AML-193 (cell line): ENCODE measurements at places on chromosomes 13 and 19.

DNA sequence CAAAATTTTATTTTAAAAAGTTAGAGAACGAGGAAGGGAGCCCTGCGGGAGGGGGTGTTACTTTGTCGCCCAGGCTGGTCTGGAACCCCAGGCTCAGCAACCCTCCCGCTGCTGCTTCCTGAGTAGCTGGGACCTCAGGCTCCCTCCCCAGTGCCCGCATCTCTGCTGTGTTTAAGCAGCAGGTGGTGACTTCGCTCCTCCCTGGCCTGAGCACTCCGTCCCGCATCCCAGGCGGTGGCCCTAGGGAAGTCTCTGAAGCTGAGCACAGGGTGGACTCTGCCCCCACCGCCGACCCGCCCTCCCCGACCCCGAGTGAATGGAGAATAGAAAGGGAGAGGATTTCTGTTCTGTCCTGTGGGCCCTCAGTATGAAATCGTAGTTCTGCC lies 30.5 kb downstream of the ZNF701 start:
- DNase-seq: peak; percentile 36

GRCh38 chr13:109779074-109779473 lies 7.3 kb downstream of the IRS2 start:
- peak; percentile 52 for DNase-seq

DNA sequence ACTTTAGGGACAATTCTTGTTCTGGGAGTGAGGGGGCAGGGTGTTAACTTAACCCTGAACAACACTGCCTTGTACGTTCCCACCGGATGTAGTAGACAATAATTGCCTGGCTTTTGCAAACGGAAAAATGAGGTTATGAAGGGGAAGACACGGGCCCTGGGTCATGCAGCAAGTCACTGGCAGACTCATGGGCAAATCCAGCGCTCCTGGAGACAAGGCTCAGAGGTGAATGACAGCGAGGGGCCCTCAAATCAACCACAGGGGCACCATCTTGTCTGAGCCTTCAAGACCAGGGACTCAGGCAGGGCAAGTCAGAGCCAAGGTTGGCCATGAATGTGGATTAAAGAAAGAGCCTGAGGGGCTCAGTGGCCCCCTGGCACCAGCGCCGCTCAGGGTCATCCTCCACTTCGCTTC lies 2.8 kb downstream of the RASA3 start:
- no peak for DNase-seq

DNA sequence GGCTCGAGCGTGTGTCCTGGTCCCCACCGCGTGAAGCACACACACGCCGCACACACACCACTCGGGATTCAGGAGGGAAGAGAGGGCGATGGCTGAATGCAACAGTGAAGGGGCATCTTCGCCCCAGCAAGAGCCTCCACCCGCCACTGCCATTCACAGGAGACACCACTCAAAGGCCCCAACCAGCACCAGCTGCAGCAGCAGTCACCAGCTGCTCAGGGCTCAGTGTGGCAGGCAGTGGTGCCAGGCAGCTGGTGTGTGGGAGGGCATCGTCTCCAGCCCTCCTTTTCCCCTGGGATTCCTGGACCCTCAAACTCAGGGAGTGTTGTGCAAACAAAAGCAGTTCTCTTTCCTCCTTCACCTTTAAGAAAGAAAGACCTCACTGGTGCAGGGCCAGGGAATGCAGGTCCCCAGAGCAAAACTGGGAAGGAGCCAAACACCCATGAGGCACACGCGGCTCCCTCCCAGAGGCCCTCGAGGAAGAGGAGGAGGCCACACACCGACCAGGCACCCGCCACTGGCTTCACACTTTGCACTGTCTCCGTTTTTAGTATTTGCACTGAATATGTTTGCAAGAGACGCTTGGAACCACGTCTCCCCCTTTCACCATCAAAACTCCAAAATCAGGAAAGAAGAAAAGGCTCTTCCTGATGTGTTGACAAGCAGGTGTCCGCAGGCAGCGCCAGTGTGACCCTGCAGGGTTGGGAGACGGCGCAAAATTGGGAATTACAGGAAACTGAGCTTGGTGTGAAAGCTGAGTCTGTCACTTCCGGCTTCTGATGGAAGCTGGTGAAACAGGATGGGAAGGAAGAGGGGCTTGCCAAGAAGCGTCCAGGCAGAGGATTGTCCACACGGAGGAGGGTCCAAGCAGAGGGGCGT lies 26.4 kb upstream of the F7 start:
- DNase-seq: no peak

DNA sequence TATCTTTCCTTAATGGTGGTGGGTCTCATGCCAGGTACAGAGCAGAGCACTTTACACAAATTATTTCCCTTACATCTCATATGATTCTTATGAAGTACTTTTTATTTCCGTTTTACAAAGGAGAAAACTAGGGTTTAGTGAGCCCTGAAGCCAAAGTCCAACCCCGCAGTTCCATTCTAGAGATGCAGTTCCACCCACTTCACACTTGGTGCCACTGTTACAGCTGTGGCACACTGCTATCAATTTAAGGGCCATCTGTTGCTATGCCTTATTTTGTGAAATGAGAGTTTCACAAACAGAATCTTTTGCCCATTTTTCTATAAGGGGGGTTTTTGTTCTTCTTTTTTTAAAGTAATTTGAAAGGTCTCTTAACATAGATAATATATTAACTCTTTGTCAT lies 12.9 kb downstream of the MIPEP start:
- peak; percentile 45 for DNase-seq

- no peak for DNase-seq
Observed at GRCh38 chr19:12952488-12953137, 4.4 kb downstream of the GADD45GIP1 start.

DNA sequence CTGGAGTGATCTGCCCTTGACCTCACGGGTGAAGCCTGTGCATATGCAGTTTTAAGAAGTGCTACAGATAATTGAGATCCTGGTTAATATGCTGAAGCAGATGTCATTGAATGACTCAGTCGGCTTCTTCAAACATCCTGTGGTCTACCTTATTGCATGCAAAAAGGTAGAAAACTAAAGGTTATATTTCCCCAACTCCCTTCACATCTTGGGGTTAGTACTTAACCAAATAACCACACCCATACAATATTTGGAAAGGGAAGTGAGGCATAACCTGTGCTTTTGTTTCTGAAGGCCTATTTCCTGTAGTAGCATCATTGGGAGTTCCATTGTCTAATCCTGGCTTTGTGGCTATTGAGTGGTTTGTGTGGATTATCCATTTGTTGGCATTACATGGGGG lies 58.3 kb downstream of the RAP2A start:
- no peak for DNase-seq

DNA sequence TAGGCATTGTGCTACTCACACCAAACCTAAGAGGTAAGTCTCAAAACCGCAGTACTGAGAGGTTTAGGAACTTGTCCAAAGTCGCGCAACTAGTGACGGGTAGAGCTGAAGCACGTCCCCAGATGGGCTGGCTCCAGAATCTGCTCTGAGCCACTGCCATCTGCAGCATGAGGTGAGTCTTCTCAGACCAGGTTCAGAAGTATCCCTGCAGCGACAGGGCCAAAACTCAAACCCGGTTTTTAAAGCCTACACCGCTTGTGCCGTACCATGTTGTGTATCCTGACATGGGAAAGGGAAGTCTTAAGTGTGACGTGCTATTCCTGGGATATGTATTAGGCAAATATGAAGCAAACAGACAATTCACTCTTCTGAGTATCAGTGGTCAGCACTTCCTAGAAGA lies 45.1 kb downstream of the ATP7B start:
- DNase-seq: no peak

DNA sequence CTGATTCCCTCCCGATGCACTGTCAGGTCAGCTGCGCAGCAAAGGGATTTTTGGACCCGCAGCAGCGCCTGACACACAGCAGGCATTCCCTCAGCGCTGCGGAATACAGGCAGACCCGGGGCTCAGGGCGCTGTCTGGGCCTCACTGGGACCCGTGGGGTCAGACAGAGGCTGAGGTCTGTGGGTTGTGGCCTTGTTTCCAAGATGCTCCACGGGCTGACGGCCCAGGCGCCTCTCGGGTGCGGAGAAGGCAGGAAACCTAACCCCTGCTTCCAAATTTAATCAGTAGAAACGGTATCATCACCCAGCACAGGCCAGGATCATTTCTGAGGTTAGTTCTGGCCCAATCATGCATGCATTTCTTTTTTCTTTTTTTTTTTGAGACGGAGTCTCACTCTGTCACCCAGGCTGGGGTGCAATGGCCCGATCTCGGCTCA lies 686 bp upstream of the RNF126 start:
- DNase-seq: no peak

- no peak for DNase-seq
Observed at GRCh38 chr13:44400736-44401135, 27.1 kb downstream of the SERP2 start.

GRCh38 chr13:98443329-98443728 lies 133.6 kb downstream of the STK24 start:
- no peak for DNase-seq

DNA sequence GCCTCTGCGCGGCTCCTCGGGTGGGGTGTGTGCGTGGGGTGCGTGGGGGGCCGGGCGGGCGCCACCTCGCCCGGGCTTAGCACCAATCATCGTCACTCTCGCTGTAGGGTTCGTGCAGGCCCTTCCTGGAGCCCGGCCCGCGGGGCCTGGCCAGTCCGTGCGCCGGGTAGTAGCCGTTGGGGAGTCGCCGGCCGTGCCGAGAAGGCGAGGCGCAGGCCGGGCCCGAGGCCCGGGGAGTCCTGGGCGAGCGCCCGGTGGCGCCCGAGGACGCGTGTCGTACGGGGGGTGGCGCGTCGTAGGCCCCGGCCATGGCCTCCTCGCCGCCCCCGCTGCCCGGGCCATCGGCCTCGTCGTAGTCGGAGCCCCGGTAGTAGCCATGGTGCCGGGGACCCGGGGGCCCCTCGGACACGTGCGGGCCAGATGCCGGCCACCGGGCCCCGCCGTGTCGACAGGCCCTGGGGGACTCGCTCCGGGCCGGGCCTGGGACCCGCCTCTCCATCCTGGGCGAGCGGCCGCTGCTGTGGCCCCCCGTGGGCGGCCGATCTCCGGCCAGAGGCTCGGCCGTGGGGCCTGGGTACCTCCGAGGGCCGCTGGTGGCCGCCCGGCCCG lies 57.1 kb downstream of the IER2 start:
- no peak for DNase-seq
